ENCODE measurements at places on chromosomes 1 and 21. TPM values are rescaled to one million over a fixed set of nuclear protein-coding genes. Genes with fewer than 3 reads are reported as not detected.

TENT5C gene
- 0.07 TPM for total RNA-seq

A3GALT2 gene
- not detected for total RNA-seq

RAB4A gene
- 26.5 TPM for total RNA-seq

ANGPTL7 gene
- not detected for total RNA-seq

SLC5A9 gene
- not detected for total RNA-seq

SLC35E2B gene
- total RNA-seq = 20.6 TPM

ZNF683 gene
- not detected for total RNA-seq

OR10X1 gene
- total RNA-seq = not detected

OR10Z1 gene
- not detected for total RNA-seq

CRP gene
- not detected for total RNA-seq

AQP10 gene
- total RNA-seq = 0.13 TPM

PARP1 gene
- total RNA-seq = 156 TPM

HMGCS2 gene
- total RNA-seq = not detected

NEK2 gene
- total RNA-seq = 19.7 TPM

SYT11 gene
- total RNA-seq = 53.4 TPM

DNA sequence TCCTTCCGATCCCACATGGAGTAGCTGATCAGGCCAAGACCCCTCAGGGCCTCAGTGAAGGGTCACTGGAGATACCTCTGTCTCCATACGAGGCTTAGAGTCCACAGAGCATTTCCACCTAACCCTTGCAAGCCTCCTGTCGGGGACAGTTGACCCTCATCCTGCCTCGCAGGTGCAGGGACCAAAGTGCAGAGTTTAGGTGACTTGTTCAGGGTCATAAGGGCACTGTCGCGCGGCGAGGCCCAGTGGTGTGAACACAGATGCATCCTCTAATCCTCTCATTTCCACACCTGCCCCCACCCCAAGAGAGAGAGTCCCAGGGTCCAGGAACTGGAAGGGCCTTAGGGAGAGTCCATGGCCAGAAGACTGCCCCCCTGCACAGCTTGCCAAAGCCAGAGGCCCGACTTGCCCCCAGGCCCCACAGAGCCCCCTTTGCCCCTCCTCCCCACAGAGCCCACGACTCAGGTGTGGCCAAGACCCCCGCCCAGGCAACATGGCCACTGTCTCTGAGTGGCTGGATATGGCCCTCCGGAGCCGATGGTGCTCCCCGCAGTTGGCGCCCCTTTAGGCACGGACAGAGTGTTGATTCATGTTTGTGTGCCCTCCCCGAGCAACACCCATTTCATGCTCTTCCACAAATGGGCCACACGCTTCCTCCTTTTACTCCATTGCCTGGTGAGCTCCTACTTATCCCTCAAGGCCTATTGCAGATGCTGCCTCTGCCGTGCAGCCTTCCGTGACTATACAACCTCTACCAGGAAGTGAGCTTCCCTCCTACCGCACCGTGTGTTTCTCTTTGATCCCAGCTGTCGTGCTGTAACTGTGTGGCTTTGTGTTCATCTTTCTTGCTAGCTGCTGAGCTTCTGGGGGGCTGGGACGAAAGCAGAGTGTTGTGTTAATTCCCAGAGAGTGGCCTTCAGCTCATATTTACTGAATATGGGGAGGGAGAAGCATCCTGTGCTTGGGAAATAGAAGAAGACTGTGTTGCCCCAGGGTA is 1.7 kb downstream of the TRPM2 start:
- DNase-seq = no peak

GRCh38 chr1:180918519-180918918 is 5.8 kb downstream of the KIAA1614 start:
- no peak for DNase-seq

- DNase-seq = no peak
Measured at GRCh38 chr1:235006816-235007215, 121.8 kb downstream of the TOMM20 start.

DNA sequence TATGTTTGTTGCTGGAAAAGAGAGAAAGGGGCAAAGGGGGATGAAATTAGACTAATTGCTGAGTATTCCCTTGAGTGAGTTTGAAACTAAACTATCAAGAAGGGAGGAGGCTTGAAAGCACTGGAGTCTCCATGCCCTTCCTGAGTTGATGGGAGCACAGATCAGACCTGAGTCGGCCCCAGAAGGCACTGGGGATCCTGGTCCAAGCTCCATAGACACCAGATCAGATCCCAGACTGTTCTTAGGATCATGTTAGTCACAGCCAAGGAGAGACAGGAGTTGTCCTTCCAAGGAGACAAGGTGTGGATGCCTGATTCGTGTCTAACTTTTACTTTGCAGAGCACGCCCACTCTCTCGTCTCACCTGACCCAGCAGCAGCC is 152.3 kb downstream of the NR5A2 start:
- no peak for DNase-seq

GRCh38 chr1:167266965-167267364 is 46.3 kb downstream of the POU2F1 start:
- DNase-seq = no peak

- no peak for DNase-seq
Measured at GRCh38 chr21:39009587-39010225, 173.5 kb downstream of the PSMG1 start.

GRCh38 chr1:12472798-12473551 is 145.0 kb downstream of the DHRS3 start:
- no peak for DNase-seq

DNA sequence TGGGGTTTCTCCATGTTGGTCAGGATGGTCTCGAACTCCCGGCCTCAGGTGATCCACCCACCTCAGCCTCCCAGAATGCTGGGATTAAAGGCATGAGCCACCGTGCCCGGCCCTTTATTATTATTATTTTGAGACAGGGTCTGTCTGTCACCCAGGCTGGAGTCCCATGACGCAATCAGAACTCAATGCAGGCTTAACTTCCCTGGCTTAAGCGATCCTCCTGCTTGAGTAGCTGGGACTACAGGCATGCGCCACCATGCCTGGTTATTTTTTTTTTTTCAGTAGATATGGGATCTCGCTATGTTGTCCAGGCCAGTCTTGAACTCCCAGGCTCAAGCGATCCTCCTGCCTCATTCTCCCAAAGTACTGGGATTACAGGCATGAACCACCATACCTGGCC is 47.1 kb upstream of the CITED4 start:
- DNase-seq = no peak

DNA sequence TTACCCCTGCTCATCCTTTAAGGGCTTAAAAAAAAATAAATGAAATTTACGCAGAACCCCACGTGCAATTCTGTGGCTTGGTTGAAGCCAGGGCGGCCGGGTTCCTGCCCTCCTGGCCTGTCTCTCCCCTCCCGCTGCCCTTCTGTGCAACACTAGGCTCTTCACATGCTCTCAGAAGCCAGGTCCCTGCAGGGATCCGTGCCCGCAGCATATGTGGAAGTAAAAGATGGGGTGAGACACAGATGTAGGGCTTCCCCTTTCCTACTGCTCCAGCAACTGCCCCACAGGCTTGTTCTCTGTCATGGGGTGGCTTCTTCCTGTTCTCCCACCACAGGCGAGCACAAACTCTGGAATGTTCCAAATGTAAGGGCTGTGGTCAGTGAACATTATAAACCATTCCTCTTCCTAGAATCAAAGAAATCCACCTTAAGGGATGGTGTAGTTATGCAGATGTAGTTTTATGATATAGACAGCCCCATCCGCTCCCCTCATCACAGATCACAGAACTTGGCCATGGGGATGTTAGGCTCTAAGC is 535.4 kb downstream of the KIF26B start:
- no peak for DNase-seq

DNA sequence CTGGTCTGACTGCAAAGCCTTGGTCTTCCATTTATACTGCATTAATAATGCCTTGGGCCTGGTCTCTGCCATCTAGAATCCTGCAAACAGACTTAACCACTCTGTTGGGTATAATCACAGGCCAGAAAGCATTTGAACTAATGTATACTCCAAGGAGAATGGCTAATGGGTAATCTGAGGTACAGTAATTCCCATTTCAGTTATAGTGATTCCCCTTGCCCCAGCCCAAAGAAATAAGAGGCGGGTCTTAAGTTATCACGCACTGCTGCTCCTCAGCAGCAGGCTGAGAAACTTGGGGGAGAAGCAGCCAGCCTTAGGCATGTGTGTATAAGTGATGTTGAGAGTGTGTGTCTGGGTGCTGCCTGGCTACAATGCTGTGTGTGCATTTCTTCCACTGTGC is 2.4 kb downstream of the LPAR3 start:
- DNase-seq = no peak

DNA sequence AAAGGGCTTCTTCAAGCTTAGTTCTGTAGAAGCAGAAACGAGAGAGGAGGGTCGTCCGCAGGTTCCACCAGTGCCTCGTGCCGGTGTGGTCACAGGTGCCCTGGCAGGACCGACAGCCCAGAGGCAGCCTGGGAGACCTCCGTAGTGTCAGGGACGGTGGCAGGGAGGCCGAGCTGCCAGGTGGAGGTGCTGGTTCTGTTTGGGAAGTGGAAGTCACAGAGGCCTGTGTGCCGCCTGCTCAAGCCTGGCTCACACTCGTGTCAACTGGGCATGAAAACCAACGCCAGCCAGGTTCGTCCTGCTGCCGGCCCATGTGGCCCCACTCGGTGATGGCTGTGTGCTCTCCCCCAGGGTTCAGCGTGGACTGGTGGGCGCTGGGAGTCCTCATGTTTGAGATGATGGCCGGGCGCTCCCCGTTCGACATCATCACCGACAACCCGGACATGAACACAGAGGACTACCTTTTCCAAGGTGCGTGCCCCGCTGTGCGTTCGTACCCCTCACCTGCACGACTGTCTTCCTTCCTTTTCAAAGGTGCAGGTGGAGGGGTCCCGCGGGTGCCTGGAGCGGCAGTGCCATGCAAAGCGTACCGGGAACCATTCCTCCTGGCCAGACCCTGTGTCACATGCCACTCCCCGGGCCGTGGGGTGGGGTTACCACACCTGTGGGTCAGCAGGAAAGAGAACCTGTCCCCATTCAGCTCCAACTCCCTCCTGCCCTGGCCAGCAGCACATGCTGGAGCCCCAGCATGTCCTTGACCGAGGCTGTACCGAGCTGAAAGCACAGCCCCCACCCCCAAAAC is 20.8 kb downstream of the FAAP20 start:
- no peak for DNase-seq

DNA sequence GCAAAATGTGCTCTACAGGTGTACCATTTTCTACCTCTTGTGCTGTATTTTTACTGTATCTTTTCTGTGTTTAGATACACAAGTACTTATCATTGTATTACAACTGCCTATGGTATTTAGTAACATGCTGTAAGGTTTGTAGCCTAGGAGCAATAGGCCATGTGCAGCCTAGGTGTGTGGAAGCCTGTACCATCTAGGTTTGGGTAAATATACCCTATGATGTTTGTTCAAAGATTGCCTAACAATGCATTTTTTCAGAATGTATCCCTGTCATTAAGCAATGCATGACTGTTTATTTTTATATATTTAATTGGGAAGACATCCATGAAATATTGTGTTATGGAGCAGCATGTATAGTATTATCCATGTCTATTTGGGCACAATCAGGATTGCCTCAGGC is 11.0 kb downstream of the ETV3L start:
- DNase-seq = no peak

GRCh38 chr1:168470901-168471431 is 72.8 kb downstream of the XCL2 start:
- DNase-seq = no peak

GRCh38 chr21:15192243-15192642 is 127.4 kb upstream of the NRIP1 start:
- DNase-seq = no peak

DNA sequence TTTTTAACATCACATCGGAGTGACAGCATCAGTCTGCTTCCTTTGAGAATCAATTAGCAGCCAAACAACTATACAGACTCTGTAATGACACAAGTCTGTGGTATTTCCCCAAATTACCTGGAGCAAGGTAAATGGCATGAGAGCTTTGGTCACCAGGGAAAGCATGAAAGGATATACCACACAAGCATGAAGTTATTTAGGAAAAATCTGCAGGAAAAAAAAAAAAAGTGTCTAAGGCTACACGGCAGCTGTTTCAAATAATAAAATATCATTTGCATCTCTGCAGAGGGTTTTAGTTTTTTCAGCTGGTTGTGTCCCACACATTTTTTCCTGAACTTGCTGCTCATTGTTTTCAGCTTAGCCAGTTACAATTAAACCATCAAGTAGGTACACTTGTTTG is 234.7 kb downstream of the TTLL7 start:
- no peak for DNase-seq

GRCh38 chr1:159804924-159805323 is 2.8 kb downstream of the FCRL6 start:
- no peak for DNase-seq

DNA sequence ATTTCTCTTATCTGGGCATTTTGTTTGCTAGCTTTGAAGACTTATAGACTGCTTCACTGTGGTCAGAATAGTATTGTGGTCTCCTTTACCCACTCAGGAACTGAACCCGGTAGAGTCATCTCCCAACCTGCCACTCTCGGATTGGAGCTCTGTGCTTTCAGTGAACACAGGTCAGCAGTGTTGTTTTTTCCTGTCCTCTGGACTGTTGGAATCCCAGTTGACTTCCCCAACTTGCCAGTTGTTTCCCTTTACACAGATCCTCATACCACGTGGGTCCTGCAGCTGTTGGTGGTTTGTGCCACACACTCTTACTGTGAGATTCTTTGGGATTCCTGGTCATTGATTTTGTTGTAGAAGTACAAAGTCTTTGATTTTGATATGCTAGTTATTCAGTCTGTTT is 214.1 kb downstream of the DYRK1A start:
- DNase-seq = peak; percentile 85

- no peak for DNase-seq
Measured at GRCh38 chr1:232728507-232729263, 76.5 kb upstream of the MAP10 start.

- no peak for DNase-seq
Measured at GRCh38 chr21:46049890-46050667, 47.8 kb upstream of the COL6A2 start.

DNA sequence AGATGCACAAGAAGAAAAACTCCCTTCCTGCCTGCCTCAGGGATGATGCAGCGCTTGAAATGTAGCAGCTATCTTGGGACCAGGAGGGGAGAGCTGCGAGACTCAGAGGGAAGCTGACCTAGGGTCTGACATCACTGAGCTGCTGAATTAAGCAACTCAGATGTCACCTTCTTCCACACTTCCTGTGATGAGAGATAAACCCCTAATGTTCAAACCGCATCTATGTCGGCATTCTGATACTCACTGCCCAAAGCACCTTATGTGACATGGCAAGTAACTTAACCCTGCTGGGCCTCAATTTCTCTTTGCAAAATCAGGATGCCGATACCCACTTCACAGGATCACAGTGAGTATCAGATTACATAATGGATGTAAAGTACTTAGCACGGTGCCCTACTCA is 9.1 kb upstream of the AK2 start:
- DNase-seq = no peak

DNA sequence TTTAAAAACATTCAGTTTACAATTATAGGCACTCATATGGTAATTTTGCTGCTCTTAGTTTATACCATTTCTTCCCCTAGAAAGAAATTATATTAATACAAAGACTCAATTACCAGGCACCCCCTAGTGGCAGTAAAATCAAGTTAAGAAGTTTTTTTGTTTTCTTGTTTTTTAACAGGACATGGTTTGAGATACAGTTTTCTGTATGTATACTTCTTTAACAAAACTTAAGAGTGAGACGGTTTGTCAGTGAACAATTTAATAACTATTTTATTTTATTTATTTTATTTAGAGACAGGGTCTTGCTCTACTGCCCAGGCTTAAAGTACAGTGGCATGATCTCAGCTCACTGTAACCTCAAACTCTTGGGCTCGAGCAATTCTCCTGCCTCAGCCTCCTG is 224.6 kb downstream of the FAF1 start:
- DNase-seq = no peak

All from pulmonary artery endothelial cell (primary cell).